NCI-H2081 treated with DMSO at 0.1 percent for 48 hours (cell line): ENCODE measurements at places on chromosomes 5 and 9.

- DNase-seq: no peak
These were observed 171.0 kb downstream of the INSYN2B start for GRCh38 chr5:169809281-169809680.

DNA sequence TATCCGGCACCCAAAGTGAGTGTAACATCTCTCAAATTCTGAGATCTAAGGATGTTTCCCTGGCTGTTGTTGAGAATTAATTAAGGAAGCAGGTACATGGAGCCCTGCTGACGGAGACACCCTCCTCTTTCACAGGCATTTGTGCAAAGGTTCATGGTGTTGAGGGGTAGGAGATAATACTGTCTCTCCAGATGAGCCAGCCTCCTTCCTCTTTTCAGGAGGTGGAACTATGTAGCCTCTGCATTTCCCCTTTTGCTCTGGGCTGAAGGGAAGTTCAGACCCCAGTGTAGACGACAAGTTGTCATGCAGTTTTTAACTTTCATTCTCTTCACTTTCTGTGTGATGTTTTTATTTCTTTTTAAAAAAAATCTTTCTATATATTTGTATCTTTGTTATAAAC lies 107.5 kb downstream of the GALNT10 start:
- no peak for DNase-seq

DNA sequence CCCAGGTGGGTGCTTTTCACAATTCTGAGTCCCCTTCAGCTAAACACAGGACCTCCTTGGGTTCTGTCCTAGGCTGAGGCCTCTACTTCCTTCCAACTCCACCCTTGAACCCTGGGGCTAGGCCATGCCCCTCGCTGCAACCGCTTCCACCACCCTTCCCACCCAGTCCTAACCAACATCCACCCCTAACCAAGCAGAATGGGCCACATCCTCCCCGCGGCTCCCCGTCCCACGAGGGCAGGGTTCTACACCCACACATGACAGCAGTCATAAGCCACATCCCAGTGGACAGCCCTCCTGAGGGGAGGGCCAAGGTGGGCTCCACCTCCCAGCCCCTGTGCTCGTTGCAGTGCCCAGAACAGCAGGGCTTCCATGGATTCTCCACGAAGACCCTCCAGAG lies 65.8 kb downstream of the SHB start:
- no peak for DNase-seq

DNA sequence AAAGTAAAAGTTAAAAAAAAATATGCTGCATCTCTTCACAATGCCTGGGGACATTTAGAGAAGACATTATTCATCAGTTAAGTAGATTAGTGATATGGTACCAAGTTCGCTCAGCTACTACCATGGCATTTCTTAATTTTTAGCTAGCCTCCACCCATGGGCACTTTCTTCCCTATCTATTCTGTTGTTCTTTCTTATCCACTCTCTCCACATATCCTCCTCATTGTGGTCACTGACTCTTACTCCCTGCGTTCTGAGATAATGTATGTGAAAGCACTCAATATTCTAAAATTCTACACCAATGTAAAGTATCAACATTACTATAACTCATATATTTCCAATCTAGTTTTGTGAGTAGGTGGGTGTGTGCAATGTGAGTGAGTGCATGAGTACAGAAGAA lies 609.7 kb upstream of the DAB2 start:
- no peak for DNase-seq

DNA sequence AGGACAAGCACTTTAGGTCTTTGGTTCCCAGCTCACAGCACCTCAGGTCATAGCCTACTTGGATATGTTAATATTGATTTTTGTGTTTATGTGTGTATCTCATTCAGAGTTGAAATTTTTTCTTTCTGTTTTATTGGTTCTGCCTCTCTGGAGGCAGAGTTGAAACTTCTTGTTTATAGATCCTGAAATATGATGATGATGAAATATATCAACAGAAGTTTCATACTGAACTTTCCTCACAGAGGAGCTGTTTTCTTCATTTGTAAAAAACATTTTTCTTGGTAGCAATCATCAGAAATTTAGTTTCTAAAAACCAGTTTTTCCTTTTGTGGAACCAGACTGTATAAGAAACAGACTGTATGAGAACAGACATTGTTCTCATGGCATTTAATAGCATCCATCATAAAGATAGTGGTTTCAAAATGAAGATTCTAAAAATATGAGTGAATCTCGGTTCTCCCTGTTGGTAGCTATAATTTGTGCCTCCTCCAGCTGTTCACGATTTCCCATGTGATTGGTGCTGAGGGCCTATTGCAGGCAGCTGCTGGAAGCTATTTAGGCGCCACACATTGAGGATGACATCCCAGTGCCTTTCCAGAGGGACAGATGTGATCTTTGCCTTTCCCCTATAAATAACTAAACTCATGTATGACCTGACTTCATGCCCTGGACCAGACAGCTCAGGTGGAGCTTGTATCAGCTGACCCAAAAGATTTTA lies 39.5 kb upstream of the CFAP157 start:
- no peak for DNase-seq

- no peak for DNase-seq
These were observed 542.5 kb downstream of the TLE1 start for GRCh38 chr9:81146684-81147337.

- DNase-seq: no peak
These were observed 214.8 kb downstream of the TTLL11 start for GRCh38 chr9:121878271-121878822.

DNA sequence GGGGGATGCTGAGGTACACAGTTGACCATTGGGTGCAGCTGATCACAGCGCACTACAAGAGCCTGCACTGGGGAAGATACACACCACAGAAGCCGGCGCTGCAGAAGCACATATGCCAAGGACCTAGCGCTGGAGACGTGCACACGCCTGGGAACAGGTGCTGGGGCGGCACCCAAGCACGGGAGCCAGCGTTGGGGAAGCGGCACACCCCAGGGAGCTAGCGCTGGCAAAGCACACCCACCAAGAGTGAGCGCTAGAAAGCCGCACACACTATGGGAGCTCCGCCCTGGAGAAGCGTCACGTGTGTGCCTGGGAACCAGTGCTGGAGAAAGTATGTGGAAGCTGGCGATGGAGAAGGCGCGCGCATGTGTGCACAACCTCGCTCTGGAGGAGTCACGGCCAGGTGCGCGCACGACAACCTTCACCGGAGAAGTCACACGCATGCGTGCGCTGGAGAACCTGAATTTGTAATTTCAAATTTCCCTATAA lies 4.5 kb downstream of the FANCC start:
- DNase-seq: peak; percentile 58

- no peak for DNase-seq
These were observed 130.5 kb upstream of the HAND1 start for GRCh38 chr5:154608531-154609011.

GRCh38 chr5:103444333-103445038 lies 118.1 kb downstream of the NUDT12 start:
- no peak for DNase-seq

DNA sequence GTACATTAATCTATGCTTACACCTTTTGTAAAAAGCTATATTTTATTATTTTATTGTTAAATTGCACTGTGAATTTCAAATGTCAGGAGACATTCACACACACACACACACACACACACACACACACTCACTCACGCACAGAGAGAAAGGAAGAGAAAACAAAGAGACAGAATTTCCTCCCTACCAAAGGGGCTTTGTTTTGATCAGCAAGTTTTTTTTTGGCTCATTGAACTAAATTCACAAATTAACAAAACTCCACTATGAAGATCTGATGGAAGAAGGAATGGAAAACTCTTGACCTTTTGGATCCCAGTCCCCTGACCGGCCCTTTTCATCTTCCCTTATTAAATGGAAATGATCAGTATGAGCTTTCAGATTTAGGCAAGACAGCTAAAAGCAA lies 161.2 kb downstream of the PDE4D start:
- DNase-seq: no peak

GRCh38 chr5:141261238-141261546 lies 16.0 kb downstream of the PCDHB15 start:
- DNase-seq: no peak

DNA sequence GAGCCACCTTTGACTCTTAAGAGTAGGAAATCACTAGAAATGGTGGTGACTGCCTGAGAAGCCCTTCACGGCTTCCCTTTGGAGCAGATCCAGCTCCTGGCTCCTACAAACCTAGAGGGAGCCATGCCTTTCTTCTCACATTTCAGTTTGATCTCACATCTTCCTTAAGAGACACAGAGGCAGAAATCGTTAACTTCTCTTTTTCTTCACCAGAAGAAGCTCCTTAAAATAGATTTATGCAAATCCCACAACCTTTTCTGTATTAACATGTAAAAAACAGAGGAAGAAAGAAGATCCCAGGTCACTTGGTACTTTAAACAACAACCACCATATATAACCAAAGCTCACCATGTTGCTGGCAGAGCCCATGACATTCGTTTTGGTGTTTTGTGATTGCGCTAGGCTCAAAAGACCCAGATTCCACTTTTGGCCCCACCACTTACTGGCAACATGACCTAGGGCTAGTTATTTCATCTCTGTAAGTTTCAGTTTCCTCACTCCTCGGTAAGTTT lies 29.6 kb downstream of the PAX5 start:
- DNase-seq: no peak

- no peak for DNase-seq
These were observed 299.4 kb upstream of the RASA1 start for GRCh38 chr5:86968301-86968753.

- DNase-seq: no peak
These were observed 560.8 kb downstream of the BNC2 start for GRCh38 chr9:16309469-16310271.

DNA sequence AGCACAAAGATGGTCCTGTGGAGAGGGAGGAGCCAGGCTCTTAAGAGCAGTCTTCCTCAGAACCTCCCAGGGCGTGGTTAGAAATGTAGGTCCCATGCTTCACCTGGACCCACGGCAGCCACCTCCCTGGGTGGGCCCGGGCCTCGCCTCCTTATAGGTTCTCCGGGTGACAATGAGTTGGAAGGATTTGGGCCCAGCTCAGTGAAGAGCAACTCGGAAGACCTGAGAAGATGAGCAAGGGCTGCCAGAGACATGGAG lies 26.3 kb upstream of the NDST1 start:
- no peak for DNase-seq

DNA sequence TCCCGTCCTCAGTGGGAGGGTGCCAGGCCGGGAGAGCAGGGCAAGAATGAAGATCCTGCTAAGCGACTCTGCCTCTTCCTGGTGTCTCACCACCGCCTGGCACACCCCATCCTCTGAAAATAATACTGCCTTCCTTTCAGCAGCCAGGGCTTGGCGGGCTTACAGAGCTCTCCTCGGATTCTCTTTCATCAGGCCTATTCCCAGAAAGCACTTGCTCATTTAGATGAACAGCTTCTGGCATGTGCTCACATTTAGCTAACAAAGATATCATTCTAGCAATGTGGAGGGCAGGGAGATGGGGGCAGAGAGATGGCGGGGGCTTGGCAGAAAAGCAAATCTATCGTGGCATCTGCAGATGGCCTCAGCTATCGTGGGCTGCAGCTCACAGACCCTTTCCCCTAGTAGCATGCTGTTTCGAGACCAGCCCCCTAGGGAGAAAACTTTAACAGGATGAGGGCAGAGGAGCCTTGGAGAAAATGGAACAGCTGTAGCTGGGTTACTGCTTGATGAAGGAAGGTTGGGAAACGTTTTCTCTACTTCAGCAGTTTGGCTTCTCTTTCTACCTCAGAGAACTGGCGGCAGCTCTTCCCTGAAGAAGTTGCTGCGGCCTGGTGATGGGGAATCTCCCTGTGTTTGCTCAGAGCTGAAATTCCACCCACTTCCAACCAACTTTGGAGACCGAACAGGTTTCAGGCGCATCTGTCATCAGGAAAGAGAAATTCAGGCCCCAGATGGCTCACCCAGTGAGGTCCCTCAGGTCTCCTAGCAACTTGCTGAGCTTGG lies 102.1 kb downstream of the TMEM174 start:
- DNase-seq: no peak

GRCh38 chr5:166013415-166013814 lies 2278.0 kb upstream of the WWC1 start:
- no peak for DNase-seq

- no peak for DNase-seq
These were observed 29.7 kb downstream of the SLC36A1 start for GRCh38 chr5:151477101-151477500.

DNA sequence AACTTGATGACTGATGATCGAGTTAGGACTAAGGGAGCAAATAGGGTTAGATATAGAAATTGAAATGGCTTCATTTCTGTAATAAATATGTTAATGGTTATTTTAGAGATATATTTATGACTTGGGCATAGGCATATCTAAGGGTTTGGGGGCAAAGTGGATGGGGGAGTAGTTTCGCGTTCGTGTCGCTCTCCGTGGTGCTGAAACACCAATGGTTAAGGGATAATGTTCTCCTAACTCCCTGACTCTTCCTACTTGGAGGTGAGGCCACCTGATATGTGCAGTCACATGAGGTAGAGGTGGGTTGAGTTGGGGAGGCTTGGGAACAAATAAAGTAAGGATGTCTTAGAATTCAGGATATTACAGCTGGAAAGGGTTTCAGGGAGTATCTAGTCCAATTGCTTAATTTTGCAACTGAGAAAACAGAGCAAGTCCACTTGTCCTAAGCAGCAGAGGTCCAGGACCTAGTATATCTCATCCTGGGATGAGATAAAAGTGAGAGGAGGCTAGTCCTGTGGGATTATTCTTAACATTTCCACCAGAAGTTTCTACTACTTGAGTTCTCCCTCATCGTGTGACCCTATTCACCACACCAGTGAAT lies 44.0 kb upstream of the MAP1B start:
- DNase-seq: no peak

DNA sequence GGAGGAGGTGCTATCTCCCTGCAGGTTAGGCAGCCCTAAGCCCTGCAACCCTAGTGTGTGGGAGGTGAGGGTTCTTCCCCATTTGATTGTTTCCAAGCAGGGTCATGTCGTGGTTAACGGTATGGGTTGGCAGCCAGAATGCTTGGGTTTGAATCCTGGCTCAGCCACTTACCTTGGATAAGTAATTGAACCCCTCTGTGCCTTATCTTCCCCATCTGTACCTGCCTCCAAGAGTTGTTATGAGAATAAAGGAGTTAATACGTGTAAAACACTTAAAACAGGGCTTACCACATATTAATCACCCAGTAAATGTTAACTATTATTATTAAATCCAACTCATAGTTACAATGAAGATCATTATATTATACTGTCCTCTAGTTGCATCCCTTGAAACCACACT lies 52.2 kb upstream of the SPATA31E1 start:
- no peak for DNase-seq

DNA sequence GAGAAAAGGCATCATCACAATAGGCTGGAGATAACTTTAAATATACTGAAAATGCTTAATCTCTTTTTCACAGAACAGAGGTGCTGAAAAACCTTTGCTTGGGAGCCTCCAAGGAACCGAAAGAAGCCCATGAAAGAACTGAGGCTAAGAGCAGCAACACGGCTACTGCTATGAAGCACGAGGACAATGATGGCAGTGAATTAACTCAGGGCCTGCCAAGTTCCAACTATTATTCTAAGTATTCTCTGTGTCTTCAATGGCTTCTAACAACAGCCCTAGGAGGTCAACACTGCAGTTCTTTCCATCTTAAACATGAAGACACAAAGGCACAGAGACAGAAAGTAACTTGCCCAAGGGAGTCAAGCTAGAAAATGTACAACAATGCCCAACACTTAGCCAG lies 293.0 kb upstream of the DAP start:
- no peak for DNase-seq

GRCh38 chr9:13942695-13943094 lies 371.2 kb downstream of the NFIB start:
- no peak for DNase-seq
